Left ventricle myocardium inferior (tissue), 1 donor: ENCODE measurements at places on chromosomes 6 and 20.

- DNase-seq, result no peak
Measured at GRCh38 chr6:106637717-106638341, 8.5 kb downstream of the QRSL1 start.

DNA sequence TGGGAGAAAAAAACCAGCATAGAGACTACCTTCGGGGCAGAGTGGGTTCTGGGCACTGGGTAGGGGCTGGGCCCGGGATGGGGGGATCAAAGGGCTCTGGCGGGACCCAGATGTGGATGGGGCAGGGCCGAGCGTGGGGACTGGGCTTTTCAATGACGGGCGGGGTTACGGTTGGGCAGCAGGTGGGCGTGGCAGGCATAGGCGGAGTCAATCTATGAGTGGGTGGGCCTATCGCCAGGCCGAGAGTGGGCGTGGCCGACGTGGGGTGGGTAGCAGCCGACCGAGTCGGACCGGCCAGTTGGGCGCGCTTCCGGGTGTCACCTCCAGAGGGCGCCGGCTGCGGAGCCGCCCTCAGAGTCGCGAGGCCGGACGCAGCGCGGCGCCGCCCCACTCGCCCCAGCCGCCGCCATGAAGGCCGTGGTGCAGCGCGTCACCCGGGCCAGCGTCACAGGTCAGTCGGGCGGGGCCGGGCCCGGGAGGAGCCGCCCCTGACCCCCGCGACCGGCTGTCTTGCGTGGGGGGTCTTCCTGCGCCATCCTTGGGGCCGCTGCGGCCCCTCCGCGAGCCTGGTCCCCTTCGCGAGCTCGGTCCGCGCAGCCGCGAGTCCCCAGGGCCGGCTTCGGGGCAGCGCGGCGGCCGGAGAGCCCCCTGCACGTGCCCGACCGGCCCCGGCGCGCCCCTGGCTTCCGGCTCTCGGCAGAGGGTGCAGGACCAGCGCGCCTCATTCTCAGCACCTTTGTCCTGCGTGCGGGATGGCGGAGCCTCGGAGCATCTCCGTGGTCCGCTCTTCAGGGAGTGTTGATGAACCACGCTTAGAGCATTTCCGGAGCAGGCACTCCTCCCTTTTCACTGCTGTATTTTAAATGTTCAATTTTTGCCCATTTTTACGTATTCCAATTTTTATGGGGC is at the start of gene DTD1:
Gene DTD1 (plus strand): TSS at position 390 of the 909 bp plus-strand sequence. CDS start 19 bp downstream, at position 409.
- DNase-seq, result peak; percentile 95

- DNase-seq, result peak; percentile 75
Measured at GRCh38 chr20:3080939-3081388, 3.6 kb downstream of the AVP start.

- no peak for DNase-seq
Measured at GRCh38 chr20:62226707-62227590, 6.9 kb upstream of the HRH3 start.

DNA sequence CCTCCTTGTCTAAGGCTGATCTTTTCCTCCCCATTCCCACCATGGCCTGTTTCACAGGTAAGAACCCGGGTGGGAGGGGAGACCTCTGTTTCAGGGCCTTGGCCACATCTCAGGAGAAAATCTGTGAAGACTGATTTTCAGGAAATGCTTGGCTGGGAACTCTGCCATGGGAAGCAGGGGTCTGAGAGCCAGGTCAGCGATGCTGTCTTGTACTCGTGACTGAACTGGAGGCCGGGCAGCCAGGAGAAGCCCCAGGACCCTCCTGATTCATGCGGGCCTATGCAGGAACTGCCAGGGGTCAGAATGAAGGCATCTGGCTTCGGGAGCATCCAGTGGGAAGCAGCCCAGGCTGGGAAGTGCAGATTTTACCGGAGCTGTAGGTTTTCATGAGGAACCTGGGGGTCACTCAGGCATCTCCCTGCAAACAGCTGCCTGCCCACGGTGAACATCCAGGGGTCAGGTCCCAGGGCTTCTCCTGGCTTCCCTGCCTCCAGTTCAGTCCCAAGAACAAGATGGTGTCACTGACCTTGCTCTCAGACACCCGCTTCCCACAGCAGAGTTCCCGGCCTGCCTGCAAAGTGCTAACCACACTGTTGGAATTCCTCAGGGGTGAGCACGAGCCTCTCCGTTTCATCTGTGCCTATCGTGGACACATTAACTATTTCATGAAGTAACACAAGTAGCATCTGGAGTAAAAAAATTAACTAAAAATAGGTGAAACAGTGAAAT is 90.2 kb upstream of the SULF2 start:
- no peak for DNase-seq

DNA sequence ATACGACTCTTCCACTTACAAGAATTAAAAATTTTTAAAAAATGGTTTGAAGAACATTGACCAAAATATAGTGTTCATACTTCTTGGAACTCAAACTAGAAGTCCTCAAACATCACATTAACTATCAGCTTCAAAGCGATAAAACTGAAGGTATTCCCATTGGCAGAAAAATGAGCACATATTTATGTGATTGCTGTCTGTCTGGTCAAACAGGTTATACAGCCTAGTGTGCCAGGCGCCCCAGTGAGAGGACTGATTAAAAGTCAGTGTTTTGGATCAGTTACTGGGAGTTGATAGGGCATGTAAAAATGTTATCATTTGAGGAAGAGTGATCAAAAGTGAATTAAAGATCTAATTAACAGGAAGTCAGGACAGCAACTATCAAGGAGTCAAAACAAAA is 738.8 kb downstream of the HDGFL1 start:
- no peak for DNase-seq

DNA sequence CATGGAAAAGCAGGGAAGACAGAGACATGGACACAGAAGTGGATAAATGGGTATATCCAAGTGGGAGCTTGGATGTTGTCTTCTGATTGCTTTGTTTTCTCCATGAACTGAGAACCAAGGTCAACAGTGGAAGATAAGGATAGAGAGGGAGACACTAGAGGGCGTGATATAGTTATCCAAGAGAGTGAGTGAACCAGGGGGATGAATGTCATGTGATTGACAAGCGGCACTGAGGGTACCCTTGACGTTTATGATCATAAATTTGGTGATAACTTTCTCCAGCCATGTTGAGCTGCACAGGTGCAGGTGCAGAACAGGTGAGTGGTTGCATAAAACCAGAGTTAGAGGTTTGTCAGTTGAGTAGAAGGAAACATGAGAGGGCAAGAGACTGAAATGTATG is 20.7 kb downstream of the EBF4 start:
- no peak for DNase-seq

DNA sequence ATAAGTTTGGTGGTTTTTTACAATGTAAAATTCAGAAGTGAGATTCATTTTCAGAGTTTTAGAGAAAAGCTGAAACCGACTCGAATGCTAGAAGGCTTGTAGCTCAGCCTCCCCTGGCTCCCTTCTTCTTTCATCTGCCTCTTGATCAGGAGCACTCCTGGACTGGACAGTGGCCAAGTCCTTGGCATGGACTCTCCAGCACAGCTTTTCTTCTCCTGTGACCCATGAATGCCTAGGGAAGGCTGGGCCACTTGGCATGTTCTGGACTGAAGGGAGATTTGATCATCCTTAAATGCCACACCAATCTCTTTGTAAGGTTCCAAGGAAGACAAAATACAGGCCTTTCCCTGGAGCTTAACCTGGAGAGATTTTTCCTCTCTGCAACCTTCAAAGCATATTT is 384.0 kb upstream of the SASH1 start:
- no peak for DNase-seq

- no peak for DNase-seq
Measured at GRCh38 chr6:40960742-40961430, 78.1 kb downstream of the UNC5CL start.

- no peak for DNase-seq
Measured at GRCh38 chr20:61254881-61255626, 3.0 kb downstream of the CDH4 start.

GRCh38 chr20:5658912-5659345 is 91.3 kb upstream of the SHLD1 start:
- peak; percentile 50 for DNase-seq

DNA sequence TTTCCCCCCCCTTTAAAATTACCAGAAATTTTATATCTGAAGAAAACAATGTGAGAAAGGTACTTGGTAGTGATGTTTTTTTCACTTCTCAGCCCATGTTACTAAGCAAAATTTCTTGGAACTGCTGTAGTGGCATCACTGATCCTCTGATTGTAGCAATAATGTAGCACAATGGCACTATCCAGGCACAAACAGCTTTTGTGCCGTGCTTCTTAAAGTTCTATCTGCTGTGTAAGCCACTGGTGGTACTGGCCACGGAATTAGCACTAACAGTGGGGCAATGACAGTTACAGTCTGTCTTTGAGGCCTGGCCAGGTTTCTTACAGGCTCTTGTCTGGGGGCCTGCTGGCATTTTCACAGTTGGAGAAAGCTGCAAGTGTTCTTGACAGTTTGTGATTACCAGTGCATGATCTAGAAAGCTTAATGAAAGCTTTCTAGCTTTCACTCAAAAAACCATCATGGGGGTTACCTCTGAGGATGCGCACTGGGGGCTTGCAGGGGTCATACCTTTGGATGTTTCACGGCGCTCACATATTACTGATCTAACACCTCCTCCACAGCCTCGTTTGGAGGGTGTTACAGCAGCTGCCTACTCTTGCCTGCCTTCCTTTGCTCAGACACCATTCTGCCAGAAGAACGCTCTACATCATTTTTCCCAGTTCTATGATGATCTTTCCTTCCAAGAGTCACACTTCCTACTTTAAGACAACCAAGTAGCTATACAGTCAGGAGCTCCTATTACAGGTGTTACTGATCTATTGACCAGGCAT is 58.4 kb upstream of the ARMH2 start:
- no peak for DNase-seq

- DNase-seq, result no peak
Measured at GRCh38 chr20:20237093-20237959, 130.6 kb upstream of the INSM1 start.

DNA sequence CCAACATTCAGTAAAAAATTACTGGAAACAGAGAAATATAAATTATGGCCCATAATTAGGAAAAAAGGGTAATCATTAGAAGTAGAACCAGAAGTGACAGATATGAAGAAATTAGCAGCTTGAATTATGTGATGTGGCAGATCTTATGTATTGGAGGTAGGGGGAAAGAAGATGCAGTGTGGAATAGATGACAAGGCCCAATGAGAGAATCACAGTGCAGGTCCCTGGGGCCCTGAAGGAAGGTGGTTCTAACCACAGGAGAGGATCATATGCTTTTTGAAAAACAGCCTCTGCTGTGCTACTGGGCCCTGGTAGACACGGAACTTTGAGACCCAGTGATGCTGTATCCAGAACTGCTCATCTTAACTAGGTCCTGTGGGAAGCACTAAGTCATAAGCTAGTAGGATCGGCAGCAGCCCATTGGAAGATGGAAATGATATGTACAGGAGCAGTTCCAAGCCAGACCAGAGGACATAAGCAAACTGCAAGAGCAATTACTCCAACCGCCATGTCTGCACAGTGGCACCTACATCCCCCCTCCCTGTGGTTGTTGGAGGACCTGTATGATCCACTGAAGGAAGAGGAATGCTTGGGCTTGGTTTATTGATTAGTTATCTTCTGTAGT is 14.2 kb downstream of the HEBP2 start:
- DNase-seq, result no peak

DNA sequence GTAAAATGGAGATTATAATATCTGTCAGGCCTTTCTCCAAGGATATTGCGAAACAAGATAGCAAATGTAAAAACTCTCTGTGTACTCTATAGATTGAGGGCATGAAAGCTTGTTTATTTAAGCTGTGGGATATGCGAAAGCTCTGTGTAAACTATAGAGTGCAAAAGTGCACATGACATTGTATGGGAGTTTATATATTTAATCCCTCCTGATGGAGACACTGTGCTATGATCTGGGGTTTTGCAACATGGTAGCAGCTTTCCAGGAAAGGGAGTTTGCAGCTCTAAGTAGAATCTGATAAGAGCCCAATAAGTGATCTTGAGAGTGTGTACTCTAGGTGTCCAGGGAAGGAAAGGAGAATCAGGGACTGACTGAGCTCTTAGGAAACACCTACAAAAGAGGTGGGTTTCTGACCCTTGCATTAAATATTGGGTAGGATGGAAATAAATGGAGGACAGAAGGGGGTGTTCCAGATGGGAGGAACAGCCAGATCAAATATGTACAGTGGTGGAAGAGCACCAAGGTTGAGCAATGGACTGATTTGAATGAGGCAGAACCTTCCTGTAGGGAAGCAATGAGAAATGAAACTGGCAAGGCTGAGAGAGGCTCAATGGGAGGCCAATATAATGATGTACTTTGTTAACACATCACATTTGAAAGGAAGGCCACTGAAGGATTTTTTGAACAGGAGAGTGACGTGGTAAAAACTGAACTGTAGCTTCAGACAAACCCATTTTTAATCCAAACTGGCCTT is 450.1 kb downstream of the GJA1 start:
- no peak for DNase-seq

- DNase-seq, result no peak
Measured at GRCh38 chr6:105898286-105898685, 187.8 kb upstream of the PRDM1 start.

DNA sequence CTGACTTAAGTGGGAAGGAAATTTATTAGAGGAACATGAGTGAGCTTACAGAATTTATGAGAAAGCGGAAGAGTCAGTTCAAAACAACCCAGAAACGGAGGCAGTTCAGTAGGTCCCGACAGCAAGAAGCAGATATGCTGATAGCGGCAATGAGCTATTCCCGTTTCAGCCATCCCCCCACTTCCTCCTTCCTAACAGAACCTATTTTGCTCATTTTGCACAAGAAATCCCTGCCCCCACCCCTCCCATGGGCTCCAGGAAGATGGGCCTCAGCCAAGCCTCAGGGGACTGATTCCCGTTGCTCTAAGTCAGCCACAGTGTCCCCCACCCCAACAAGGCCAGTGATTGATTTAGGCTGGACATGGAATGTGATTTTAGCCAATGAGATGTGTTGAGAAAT is 157.5 kb downstream of the CEBPB start:
- DNase-seq, result peak; percentile 58

DNA sequence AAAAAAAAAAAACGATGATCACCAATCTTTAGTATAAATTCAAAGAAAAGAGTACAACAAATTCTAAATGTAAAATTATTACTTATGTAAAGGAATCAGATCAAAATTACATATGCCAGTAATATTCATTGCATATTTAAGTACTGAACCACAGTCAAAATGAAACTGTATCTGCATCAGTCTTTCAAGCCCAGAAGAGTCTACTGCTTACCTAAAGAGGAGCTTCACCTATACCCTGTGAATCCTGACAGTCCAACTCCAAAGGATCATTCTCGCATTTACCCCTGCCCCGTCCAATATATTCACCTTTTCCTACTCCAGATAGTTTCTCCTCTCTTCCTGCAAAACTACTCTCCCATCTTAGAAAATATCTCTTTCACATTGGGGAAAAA is 9.2 kb downstream of the ATG5 start:
- DNase-seq, result no peak
